ENCODE measurements at places on chromosomes 7 and 10. TPM values are rescaled to one million over a fixed set of nuclear protein-coding genes. Genes with fewer than 3 reads are reported as not detected.

DNA sequence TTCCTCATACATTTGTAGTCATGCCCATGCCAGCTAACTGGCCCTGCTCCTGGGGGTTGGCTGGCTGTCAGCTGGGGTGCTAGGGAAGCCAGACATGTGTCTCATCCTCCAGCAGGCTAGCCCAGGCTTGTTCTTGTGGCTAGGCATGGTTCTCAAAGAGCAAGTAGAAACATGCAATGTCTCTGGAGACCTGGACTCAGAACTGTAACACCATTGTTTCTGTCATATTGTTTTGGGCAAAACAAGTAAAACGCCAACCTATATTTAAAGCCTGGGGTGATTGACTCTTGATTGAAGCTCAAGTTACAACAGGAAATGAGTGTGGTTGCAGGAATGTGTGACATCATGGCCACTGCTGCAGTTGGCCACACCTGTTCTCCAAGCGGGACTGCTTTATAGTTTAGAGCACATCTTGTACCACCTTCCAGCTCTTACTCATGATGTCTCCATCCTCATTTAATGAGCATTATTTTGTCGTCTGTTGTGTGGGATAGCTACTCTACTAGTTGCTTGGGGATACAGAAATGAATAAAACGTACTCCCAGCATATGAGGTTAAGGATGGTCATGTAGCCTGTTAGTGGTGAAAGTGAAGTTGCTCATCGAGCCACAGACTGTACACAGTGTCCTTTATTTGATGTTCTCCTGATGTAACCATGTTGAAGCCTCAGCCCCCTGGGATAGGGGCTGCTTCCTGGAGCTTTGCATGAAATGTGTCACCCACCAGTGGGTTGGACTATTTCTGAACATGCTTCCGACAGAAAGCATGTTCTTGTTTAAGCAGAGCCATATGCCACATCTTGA, 168.4 kb downstream of the SORCS3 start:
- no peak overlapping the region for H3K4me3 ChIP-seq
- no peaks in the 10 kb centered on the region for H3K36me3 ChIP-seq
- H3K27me3 ChIP-seq = no peaks in the 10 kb centered on the region
- H3K4me1 ChIP-seq = no peaks in the 10 kb centered on the region
- H3K27ac ChIP-seq = no peak overlapping the region

GRCh38 chr7:138878051-138878450, 80.1 kb upstream of the ATP6V0A4 start:
- H3K4me1 ChIP-seq = no peaks in the 10 kb centered on the region
- DNase-seq = no peak
- no peak overlapping the region for H3K27ac ChIP-seq
- H3K27me3 ChIP-seq = no peaks in the 10 kb centered on the region
- no peaks in the 10 kb centered on the region for H3K36me3 ChIP-seq

- H3K36me3 ChIP-seq = no peaks in the 10 kb centered on the region
- no peak for DNase-seq
- H3K4me1 ChIP-seq = no peaks in the 10 kb centered on the region
- no peaks in the 10 kb centered on the region for H3K27me3 ChIP-seq
- H3K4me3 ChIP-seq = no peak overlapping the region
Observed at GRCh38 chr7:148584154-148584827, 6.3 kb upstream of the C7orf33 start.

DNA sequence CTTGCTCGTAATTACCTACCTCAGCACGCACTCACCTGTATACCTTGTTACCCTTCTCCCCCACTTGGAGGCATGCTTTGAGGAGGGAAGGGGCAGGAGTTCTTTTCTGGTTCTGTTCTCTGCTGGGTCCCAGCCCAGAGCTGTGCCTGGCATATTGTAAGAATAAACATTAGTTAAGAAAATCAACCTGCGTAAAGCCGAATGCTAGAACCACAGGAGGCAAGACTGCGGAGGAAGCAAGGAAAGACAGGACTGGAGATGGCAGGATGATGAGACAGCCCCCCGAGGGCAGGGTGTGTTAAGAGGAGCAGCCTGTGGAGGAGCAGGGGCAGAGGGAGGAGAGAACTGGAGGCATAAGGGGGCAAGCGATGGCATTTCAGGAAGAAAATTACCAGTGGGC, 9.5 kb downstream of the C10orf53 start:
- H3K4me1 ChIP-seq = no peaks in the 10 kb centered on the region
- no peak overlapping the region for H3K4me3 ChIP-seq
- H3K36me3 ChIP-seq = no peaks in the 10 kb centered on the region
- no peaks in the 10 kb centered on the region for H3K27me3 ChIP-seq
- no peak overlapping the region for H3K27ac ChIP-seq

- no peaks in the 10 kb centered on the region for H3K4me1 ChIP-seq
- no peak overlapping the region for H3K4me3 ChIP-seq
- no peak for DNase-seq
Observed at GRCh38 chr10:21385536-21385935, 139.9 kb downstream of the SKIDA1 start.

DNA sequence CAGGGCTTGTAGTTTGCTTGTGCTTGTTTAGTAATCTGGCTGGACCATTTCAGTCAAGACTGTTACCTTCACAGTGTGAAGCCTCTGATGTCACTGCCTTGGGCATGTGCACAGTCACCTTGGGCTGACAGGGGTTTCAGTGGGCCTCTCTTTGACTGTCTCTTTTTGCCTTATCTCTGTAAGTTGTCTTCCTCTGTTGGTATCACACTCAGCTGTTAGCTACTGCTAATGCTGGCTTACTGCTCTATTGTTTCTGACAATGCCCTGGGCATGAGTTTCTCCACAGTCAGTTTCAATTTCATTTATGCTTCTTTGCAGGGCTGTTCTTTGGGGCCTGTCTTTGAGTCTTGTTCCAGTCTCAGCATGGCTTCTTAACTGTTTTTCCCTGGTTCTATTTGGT, 201.9 kb upstream of the SHH start:
- no peak overlapping the region for H3K4me3 ChIP-seq
- no peak overlapping the region for H3K27ac ChIP-seq
- H3K27me3 ChIP-seq = no peaks in the 10 kb centered on the region
- H3K36me3 ChIP-seq = no peaks in the 10 kb centered on the region

GRCh38 chr10:132257271-132257670, 50.5 kb downstream of the STK32C start:
- no peak for DNase-seq
- H3K27me3 ChIP-seq = no peaks in the 10 kb centered on the region
- no peaks in the 10 kb centered on the region for H3K4me1 ChIP-seq
- no peak overlapping the region for H3K27ac ChIP-seq

DNA sequence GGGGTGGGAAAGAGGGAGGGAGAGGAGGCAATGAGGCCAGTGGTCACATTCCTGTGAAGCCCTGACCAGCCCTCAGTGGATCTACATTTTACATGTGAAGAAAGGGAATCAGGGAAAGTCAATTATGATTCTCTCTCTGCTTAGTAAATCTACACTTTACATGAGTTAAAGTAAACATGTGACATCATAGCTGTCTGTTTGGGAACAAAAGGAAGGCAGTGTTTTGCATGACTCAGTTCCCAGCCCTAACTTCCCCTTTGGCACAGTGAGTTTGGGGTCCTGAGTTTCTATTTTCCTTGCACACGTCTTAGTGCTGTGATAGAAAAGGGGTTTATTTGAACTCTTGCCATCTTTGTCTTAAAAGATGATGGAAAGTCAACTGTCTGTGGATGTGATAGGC, 615.1 kb downstream of the SDK1 start:
- DNase-seq = no peak
- H3K36me3 ChIP-seq = no peaks in the 10 kb centered on the region
- H3K27me3 ChIP-seq = no peaks in the 10 kb centered on the region
- H3K27ac ChIP-seq = no peak overlapping the region

DNA sequence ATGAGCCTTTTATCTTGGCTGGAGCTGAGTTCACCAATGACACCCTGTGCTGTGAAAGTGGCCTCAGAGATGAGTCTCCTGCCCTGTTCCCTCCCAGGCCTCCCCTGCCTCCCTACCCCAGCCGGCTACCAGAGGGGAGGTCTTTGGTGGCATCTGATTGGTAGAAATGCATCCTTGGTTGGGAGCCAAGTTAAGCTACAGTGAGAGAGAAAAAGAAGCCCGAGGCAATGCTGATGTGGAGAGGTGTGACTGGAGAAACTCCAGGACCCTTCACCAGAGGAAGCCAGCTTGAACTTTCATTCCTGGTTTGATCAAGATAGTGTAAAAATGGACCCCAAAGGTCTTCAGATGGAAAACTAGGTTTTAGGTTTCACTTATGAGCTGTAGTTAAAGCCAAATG, 191.1 kb upstream of the TCF7L2 start:
- peaks cover 2% of the 10 kb centered on the region for H3K4me1 ChIP-seq
- no peak overlapping the region for H3K27ac ChIP-seq
- DNase-seq = no peak
- no peaks in the 10 kb centered on the region for H3K27me3 ChIP-seq

DNA sequence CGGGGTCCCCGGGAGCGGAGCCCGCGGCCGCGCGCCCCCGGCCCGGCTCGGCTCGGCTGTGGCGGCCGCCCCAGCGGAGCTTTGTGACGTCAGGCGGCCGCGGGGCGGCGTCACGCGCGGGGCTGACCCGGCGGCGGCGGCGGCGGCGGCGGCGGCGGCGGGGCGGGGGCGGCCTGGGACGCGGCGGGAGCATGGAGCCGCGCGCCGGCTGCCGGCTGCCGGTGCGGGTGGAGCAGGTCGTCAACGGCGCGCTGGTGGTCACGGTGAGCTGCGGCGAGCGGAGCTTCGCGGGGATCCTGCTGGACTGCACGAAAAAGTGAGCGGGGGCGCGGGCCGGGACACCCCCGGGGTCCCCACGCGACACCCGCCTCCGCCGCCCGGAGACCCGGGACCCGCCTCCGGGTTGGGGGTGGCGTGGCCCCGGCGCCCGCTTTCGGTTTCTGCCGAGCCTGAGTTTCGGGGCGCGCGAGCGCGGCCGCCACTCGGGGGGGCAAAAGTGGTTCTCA, at the start of gene PWWP2B:
Gene PWWP2B (plus strand): TSS at position 165 of the 506 bp plus-strand sequence. CDS start 27 bp downstream, at position 192.
- no peaks in the 10 kb centered on the region for H3K36me3 ChIP-seq
- H3K27me3 ChIP-seq = no peaks in the 10 kb centered on the region
- DNase-seq = no peak
- H3K4me1 ChIP-seq = peaks cover 3% of the 10 kb centered on the region

GRCh38 chr7:70630818-70631457, 501.0 kb upstream of the GALNT17 start:
- H3K4me1 ChIP-seq = peaks cover 2% of the 10 kb centered on the region
- DNase-seq = no peak
- H3K27ac ChIP-seq = no peak overlapping the region
- H3K4me3 ChIP-seq = peak overlapping the region; percentile 46

DNA sequence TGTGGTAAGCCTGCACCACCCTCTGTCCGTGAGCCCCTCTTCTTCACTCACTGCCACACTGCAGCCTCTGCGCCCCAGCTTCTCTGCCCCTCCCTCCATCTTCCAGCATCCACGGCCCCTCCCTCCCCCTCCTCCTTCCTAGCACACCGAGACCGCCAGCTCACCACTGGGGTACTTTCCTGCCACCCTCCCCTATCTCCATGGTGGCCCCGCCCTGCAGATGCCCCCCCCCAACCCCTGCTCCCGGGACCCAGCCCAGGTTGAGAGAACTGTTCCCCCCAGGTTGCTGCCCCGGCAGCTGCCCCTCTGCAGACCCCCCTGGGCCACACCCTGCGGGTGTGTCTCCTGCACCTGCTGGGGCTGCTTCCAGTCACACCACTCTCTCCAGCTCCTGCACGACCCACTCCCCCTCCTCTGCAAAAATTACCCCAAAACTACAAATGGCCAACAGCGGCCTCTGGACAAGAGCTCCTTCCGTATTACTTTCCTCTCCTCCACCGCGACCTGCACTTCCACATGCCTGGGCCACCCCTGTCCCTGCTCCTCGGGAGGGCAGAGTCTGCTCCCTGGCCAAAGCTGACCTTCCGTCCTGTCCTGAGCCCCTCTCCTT, 209.2 kb upstream of the PPP2R2D start:
- no peaks in the 10 kb centered on the region for H3K27me3 ChIP-seq
- no peak overlapping the region for H3K27ac ChIP-seq
- H3K4me3 ChIP-seq = no peak overlapping the region
- no peaks in the 10 kb centered on the region for H3K4me1 ChIP-seq

DNA sequence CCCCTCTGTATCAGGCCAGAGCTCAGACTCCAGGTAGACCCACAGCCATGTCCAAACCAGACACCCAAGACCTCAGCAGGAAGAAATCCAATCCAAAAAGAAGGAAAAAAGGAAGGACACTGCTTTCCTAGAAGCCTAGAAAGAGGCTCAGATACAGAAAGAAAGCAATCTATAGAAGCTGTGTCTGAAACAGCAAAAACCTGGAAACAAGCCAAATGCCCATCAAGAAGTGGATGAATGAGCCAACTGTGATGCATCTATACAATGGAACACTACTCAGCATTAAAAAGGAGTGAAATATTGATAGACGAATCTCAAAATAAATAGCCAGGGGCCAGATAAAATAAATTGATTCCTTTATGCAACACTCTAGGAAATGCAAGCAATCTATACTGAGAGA, 31.6 kb downstream of the GRB10 start:
- H3K27me3 ChIP-seq = no peaks in the 10 kb centered on the region
- no peaks in the 10 kb centered on the region for H3K4me1 ChIP-seq
- H3K36me3 ChIP-seq = peaks cover 7% of the 10 kb centered on the region
- no peak for DNase-seq

GRCh38 chr10:44908936-44909630, 2.1 kb upstream of the TMEM72 start:
- no peak overlapping the region for H3K4me3 ChIP-seq
- no peaks in the 10 kb centered on the region for H3K4me1 ChIP-seq
- H3K27ac ChIP-seq = no peak overlapping the region
- no peak for DNase-seq
- H3K27me3 ChIP-seq = no peaks in the 10 kb centered on the region

DNA sequence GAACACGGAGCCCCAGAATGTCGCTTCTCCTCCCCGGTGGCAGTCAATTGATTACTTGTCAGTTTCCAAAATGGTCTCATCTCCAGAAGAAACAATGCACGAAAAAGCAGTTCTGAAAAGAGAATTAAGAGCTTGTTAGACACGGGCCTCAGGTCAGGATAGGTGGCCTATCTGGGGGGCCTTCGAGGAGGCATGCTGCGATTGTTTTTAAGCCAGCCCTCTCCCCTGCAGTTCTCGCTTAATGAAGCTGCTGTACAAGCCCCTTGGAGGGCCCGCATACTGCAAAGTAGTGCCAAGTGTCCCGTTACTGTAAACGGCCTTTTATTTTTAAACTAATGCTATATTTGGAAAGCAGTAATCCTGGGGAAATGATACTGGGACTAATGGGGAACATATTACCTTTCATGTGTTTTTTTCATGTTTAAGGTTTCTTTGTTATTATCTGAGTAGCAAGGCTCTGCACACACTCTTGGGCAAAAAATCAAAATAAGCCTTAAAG, 114.8 kb upstream of the TCF7L2 start:
- no peak overlapping the region for H3K27ac ChIP-seq
- no peak overlapping the region for H3K4me3 ChIP-seq
- H3K27me3 ChIP-seq = no peaks in the 10 kb centered on the region
- DNase-seq = no peak

PRSS37 gene
- total RNA-seq = not detected

DNAJC2 gene
- total RNA-seq = 7.6 TPM

MAPK8 gene
- total RNA-seq = 7.7 TPM

SUFU gene
- total RNA-seq = 17.3 TPM

GBX1 gene
- total RNA-seq = not detected

NME8 gene
- total RNA-seq = 0.96 TPM

HOXA10 gene
- total RNA-seq = not detected

SOSTDC1 gene
- total RNA-seq = not detected

All from ascending aorta (tissue), 2 donors.